Epithelial cell of esophagus (primary cell): ENCODE measurements at places on chromosomes 7 and 10.
A peak's percentile ranks its signal among the peaks of the same experiment; 100 is the strongest.

GRCh38 chr7:18407385-18407784 is 88.2 kb upstream of the HDAC9 start:
- peak; percentile 54 for DNase-seq

DNA sequence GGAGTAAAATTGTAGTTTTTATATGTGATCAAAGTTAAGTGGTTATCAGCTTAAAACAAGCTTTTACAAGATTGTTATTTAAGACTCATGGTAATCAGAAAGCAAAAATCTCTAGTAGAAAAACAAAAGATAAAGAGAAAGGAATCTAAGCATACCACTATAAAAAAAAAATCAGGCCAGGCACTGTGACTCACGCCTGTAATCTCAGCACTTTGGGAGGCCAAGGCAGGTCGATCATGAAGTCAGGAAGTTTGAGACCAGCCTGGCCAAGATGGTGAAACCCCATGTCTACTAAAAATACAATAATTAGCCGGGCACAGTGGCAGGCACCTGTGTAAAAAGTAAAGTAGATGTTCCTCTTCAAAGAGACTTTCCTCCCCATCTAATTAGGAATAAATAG is 265.9 kb upstream of the NRP1 start:
- DNase-seq, result peak; percentile 9

GRCh38 chr7:107318523-107319160 is 149.8 kb downstream of the HBP1 start:
- peak; percentile 38 for DNase-seq

DNA sequence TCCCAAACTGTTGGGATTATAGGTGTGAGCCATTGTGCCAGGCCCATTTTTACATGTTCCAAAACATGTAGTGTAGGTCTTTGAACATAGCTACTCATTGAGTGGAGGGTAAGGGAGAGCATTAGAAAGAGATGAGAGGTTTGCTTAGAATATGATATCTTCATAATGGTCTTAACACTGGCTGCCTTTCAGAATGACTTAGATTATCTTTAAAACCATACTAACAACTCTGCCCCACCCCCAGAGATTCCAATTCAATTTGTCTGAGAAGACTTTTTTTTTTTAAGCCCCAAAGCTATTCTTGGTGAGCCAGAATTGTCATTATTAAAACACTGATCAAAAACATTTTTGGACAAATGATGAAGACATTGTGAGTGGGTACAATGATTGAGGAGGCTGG is 168.9 kb downstream of the PHTF2 start:
- DNase-seq, result no peak

DNA sequence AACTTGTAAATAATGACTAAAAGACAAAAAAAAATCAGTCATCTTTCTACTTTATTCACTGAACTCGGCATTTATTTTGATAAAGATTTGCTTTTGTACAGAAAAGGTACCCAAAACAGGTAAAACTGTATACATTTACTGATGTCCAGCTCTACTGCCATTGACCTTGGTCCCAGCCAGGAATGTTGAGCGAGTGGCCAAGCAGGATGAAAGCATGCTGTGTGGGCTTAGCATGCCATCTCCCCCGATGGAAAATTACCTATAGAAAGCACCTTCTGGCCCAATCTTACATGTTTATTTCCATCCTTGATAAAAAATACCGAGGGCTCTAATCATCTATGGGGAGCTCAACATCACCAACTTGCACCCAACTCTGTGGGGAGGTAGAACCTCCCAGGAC is 6.8 kb downstream of the PARD3 start:
- no peak for DNase-seq

DNA sequence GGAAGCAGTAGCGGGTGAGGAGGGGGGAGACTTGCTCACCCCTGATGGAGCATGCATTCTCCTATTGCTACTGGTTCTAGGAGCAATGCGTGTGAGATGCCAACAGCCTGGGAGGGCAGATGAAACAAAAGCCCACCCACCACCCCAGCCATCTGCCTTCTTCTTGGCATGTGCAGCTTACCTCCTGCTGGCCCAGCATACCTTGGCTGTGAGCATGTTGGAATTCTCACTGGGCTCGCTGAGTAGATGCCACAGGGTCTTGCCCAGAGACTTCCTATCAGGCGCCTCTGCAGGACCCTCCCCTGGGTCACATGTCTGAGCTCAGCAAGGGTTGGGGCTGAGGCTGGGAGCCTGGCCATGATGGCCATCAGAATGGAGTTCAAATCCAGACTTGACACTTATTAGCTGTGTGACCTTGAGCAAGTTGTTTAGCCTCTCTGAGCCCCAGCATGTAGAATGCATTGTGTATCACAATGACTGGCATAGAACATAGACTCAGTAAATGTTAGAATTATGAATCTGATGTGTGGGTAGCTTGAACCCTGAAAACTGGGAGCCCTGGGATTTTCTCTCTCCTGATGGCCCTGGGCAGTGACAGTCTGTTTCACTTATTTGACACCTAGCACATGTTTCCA is 38.2 kb downstream of the CDH23 start:
- DNase-seq, result no peak

DNA sequence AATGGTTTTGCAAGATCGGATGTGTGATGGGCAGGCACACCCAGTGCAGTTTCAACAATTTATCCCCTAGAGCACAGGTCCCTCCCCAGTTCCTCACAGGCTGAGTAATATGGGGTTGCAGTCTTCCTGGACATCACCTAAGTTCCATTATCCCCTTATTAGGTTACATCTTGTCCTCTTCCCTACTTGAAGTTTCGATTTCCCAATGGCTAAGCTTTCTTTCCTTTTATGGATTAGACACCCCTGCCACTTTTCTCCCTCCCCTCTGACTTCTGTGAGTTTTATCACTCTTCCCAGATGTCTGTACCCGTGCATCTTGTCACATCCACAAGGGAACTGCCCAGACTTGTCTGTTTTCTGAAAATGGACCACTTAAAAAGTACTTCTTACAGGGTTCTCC is 2.4 kb upstream of the NIPSNAP2 start:
- peak; percentile 79 for DNase-seq

DNA sequence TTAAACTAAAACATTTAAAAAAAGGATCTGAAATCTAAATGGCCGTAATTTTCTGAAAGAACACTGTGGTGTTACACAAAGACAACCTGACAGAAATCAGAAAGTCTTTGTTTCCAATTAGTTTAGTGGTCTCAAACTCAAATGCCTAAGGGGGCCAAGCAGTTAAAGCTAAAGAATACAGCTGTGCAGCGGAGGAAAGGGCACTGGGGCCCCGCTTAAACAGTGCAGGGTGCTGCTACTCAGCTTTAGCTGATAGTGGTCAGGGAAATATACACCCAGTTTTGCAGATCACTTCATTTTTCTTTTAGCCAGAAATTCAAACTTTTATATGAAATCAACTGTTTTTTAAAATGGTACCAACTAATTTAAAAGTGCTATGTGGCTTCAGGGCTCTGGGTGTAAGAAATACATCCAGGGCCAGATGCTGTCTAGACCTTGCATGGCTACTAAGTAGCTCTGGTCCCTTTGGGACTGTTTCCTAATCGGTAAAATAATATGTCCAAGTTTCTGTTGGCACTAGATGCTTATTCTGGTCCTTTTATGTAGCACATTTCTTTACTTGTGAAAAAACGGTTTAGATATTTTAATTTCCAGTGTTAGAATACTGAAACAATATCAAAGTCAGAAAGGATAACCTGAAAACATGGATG is 161.8 kb upstream of the LAMB4 start:
- DNase-seq, result no peak

GRCh38 chr10:60817398-60817805 is 39.1 kb downstream of the CDK1 start:
- no peak for DNase-seq
